ELR (cell line): ENCODE measurements at places on chromosomes 4 and X.

- peak; percentile 57 for DNase-seq
Measured at GRCh38 chr4:156677131-156677531, 294.5 kb downstream of the PDGFC start.

- no peak for DNase-seq
Measured at GRCh38 chr4:127469959-127470809, 162.6 kb upstream of the INTU start.

DNA sequence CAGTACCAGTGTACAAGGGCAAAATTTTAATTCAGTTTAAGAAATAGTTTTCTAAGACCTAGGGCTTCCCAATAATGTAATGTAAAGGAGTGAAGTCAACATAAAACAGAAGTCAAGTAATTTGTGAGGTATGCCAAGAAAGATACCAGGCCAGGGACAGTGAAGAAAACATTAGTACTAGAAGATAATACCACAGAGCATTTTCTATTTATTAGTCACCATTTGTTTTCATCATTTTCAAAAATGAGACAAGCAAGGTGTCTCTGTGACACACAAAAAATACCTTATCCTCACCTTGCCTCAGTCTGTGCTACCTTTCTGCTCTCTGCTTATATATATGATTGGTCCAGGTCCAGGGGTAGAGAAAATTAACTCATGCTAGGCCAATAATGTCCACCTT, 46.8 kb downstream of the VEGFC start:
- peak; percentile 53 for DNase-seq

DNA sequence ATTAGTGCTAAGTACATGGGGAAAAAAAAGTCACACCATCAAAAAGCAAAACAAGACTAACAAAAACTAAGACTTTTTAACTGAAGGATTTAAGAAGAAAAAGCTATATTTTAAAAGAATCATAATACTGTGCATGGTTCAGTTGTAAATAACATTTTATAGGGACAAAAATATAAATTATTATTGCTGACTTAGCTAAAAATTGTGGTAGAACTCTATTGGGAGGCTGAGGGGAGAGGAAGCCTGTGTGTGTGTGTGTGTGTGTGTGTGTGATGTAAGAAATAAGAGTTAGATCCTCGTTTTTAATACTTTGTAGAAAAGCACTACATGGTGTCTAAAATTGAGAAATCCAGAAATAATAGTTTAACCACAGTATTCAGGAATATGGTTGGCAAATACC, 1950.9 kb upstream of the TENM3 start:
- DNase-seq = no peak

DNA sequence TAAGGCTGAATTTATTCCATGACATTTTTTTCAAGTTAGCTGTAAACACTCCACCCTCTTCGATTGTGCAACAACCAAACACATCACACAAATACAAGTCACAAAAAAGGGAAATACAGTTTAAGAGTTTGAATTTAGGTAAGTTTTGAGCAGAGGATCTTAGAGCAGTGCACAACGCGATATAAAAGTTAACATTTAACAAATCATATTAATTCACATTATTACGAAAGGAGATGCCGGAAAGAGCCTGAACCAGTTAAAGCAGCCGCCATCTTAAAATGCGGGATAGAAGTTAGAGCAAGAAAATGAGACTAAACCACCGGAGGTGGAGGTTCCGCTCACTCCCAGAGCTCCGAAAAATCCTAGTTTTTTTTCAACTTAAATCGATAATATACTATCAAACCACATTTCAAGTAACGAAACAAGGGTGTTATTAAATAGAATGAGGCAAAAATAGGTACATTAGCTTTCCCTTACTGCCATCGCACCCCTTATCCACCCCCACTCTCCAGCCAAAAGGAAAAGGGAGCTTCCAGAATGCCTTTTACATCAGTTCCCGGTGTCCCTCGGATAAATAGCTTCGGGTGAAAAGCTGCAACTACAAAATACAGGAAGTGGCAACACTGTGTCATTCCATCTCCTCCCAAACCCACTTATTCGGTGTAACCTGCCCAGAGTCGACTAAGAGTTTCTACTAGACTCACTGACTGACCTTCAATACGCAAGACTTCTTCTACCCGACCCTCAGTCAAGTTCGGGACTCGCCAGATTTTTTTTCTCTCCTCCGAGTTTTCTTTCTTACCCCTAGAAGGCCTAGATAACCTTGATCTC, 1.9 kb downstream of the UBE2D3 start:
- DNase-seq = peak; percentile 85

DNA sequence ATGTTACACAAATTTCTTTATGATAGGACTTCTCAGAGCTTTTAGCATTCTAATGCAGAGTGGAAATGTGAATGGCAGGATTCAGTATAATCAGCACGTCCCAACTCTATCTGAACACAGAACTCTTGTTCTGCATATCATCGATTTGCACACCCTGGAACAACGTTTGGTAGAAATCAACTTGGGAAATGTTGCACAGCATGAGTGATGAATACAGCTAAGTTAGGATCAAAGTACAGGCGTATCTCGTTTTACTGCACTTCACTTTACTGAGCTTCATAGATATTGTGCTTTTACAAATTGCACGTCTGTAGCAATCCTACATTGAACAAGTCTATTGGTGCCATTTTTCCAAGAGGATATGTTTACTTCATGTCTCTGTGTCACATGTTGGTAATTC, 70.8 kb downstream of the SMARCA1 start:
- no peak for DNase-seq

GRCh38 chrX:101803451-101803850, 128.4 kb downstream of the ZMAT1 start:
- DNase-seq = peak; percentile 47

- no peak for DNase-seq
Measured at GRCh38 chrX:3695536-3695935, 17.9 kb downstream of the PRKX start.

DNA sequence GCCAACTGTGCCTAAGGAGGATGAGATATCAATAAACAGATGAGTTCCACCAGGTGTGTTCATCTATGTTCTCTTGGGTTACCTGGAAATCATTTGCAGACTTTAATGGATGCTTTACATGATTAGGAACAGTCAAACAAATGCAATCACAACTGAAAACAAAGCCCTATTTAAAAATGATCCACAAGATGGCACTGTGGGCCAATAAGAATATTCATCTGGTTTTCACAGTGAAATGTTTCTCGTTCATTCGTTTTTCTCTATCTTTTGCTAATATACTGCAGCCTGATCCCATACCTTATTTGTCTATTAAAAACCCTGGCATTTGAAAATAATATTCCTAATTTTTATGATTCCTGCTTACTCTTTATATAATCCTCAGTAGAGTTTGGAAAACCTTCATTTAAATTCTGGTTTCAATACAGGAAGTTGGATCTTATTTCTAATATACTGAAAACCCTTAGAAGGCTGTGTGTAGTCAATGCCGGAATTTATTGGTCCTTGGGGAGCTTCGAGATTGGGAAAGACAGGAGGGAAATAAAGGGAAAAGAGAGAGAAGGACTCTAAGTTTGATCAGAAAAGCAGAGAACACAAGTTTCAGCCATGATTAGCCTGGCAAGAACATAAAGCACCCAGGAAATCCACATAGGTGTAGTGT, 63.8 kb upstream of the TAPT1 start:
- peak; percentile 45 for DNase-seq

- peak; percentile 71 for DNase-seq
Measured at GRCh38 chr4:72846280-72847111, 223.0 kb downstream of the COX18 start.

DNA sequence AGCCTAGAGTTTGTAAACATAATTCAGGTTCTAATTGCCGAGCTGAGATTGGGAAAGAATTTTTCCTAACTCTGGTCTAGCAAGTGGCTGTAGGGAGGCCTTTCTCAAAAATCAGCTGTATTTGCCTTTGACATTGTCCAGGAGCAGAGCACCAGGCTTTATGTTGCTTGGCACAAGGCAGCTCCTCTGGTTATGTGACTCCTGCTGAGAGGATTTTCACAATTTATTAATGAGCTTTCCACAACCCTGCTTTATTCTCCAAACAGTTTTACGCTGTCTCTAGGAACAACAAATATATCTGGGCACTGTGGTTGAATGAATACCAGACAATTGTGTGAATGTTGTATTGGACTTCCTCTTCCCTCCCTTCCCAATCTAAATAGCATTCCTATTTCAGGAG, 14.9 kb downstream of the LSM6 start:
- no peak for DNase-seq

DNA sequence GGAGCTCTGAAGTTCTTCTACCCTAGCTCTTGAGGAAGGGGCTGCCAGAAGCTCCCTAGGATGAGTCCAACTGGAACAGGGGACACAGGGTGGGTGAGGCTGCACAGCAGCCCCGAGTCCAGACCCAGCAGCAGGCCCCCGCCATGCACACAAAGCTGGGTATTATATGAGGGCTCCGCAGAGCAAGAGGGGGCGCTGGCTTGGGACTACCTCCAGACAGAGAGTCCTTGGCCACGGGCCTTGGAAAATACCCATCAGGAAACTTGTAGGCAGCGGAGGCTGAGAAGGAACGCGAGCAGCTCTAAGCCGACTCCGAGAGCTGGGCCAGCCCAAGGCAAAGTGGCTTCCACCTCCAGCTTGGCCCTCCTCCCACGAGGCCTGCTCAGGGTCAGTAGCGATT, 8.1 kb downstream of the HCFC1 start:
- DNase-seq = no peak

- peak; percentile 92 for DNase-seq
Measured at GRCh38 chr4:13980317-13981310, 353.1 kb upstream of the BOD1L1 start.

DNA sequence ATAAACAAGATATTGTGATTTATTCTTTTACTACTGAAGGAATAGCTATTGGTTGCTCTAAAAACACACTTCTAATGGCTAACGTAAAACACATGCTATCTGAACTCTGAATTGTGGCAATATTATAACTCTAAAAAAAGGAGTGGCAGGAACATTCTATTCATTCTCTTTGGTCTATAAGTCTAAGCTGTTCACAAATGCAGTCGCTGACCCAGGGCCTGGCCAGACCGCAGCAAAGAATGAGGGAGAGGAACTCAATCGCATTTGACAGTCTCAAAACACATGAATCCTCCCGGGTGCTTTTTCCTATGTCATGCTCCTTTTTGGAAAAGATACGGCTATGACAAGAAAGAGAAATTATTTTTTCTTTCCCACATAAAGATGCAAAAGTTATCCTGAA, 651.6 kb upstream of the PITX2 start:
- DNase-seq = no peak

- no peak for DNase-seq
Measured at GRCh38 chr4:133145241-133145640, 3.9 kb upstream of the PCDH10 start.

GRCh38 chrX:17432158-17432557, 57.2 kb downstream of the NHS start:
- no peak for DNase-seq

DNA sequence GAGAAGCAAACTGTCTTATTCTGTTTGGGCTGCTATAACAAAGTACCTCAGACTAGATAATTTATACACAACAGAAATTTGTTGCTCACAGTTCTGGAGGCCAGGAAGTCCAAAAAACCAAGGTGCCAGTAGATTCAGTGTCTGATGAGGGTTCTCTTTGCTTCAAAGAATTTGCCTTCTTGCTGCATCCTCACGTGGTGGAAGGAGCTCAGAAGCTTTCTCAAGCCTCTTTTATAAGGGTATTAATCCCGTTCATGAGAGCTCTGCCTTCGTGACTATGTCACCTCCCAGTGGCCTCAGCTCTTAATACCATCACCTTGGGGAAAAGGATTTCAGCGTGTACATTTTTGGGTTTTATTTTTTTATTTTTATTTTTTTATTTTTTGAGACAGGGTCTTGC, 20.1 kb downstream of the CA5B start:
- no peak for DNase-seq

DNA sequence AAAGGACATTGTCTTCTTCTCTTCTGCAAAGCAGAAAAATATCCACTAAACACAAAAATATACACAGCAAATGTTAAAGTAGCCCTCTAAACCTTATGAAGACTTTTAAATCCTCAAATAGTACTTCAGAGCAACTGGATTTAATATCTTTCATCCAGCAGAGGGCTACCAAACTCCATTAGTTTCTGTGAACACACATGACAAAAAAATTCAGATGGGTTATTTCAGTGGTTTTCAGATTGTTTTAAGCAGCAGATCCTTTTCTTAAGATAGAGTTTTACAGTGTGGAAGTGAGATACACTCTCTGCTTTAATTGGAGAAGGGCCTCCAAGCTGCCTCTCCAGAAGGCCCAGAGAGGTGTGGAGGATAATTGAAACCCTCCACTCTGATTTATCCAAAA, 56.7 kb downstream of the ANK2 start:
- peak; percentile 53 for DNase-seq

DNA sequence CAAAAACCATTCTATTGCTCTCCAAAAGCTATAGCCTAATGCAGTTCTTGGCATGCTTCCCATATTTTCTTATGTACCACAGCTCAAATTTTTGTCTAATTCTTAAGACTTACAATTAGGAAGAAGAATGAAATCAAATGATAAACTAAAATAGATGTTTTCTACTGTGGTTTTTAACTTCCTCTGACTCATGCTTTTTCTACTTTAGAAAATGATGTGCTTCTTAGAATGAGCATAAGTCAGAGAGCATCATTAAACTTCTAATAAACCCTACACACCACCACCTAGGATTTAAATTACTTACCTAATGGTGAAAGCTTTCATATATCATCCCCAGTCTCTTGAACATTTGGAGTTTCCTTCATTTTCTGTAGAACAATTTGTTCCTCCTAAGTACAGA, 217.0 kb upstream of the NDST3 start:
- DNase-seq = peak; percentile 45

- peak; percentile 81 for DNase-seq
Measured at GRCh38 chr4:114383721-114384120, 214.9 kb upstream of the UGT8 start.

- peak; percentile 58 for DNase-seq
Measured at GRCh38 chr4:141158219-141158618, 24.9 kb upstream of the RNF150 start.

- DNase-seq = no peak
Measured at GRCh38 chrX:115894087-115894486, 276.5 kb upstream of the AGTR2 start.

- no peak for DNase-seq
Measured at GRCh38 chr4:106681381-106681921, 312.9 kb upstream of the GIMD1 start.

DNA sequence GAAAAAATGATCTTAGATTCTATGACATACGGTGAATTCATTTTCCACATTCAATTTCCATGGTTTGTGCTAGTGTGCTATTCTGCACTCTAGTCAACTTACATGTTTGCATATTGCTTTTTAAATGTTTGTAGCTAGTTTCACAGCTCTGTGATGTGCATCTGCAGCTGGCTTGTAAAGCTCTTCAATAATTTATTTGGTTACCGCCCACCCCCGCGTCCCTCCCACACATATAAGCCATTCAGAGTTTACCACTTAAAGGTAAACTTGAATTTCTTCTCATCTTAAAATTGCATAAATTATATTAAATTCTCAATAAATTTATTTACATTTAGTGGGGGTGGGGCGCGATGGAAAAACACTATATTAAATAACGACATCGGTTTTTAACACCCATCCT, 291 bp upstream of the NBDY start:
- DNase-seq = peak; percentile 24

DNA sequence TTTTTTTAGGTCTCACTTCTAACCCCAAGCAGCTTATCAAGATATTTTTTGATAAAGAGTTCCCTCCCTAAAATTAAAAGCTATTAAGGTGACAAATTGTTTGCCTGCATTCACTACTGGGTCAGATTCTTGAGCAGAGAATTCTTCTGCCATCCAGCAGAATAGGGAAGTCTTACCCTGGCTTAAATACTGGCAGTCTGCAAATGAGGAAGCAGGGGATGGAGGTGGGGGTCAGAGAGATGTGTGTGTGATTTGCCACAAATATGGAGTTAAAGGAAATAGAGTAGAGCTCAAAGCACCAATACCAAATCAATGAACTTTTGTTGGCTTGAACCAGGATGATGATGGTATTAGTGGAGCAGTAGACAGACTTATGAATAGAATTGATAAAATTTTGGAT, 122.2 kb downstream of the ANXA5 start:
- DNase-seq = no peak
